Progenitor cell of endocrine pancreas (in vitro differentiated cells): ENCODE measurements at places on chromosomes 5 and 9.

- H3K36me3 ChIP-seq, result no peaks in the 10 kb centered on the region
These were observed 78.8 kb downstream of the ADAMTS2 start for GRCh38 chr5:179266291-179267070.

- H3K4me1 ChIP-seq, result peaks cover 1% of the 10 kb centered on the region
- H3K27ac ChIP-seq, result no peak overlapping the region
- no peak overlapping the region for H3K4me3 ChIP-seq
- H3K27me3 ChIP-seq, result no peaks in the 10 kb centered on the region
- DNase-seq, result no peak
These were observed 85.2 kb downstream of the CYFIP2 start for GRCh38 chr5:157350939-157351801.

- H3K27me3 ChIP-seq, result peaks cover 3% of the 10 kb centered on the region
- no peak overlapping the region for H3K27ac ChIP-seq
- H3K4me3 ChIP-seq, result no peak overlapping the region
- H3K4me1 ChIP-seq, result no peaks in the 10 kb centered on the region
- H3K36me3 ChIP-seq, result no peaks in the 10 kb centered on the region
- no peak for DNase-seq
These were observed 33.0 kb upstream of the PANK3 start for GRCh38 chr5:168612123-168612522.

GRCh38 chr9:69371001-69371400, 46.0 kb downstream of the ENTREP1 start:
- H3K27me3 ChIP-seq, result no peaks in the 10 kb centered on the region
- no peak overlapping the region for H3K27ac ChIP-seq
- H3K36me3 ChIP-seq, result peaks cover 2% of the 10 kb centered on the region
- H3K4me3 ChIP-seq, result no peak overlapping the region

- no peak for DNase-seq
- peaks cover 13% of the 10 kb centered on the region for H3K4me1 ChIP-seq
These were observed 299.2 kb downstream of the BNC2 start for GRCh38 chr9:16571127-16571802.

GRCh38 chr5:34580983-34581382, 75.1 kb upstream of the RAI14 start:
- no peak overlapping the region for H3K27ac ChIP-seq
- no peak for DNase-seq
- peaks cover 13% of the 10 kb centered on the region for H3K4me1 ChIP-seq

GRCh38 chr5:68499987-68500386, 284.4 kb downstream of the PIK3R1 start:
- H3K27me3 ChIP-seq, result no peaks in the 10 kb centered on the region
- H3K27ac ChIP-seq, result no peak overlapping the region
- H3K4me3 ChIP-seq, result no peak overlapping the region

DNA sequence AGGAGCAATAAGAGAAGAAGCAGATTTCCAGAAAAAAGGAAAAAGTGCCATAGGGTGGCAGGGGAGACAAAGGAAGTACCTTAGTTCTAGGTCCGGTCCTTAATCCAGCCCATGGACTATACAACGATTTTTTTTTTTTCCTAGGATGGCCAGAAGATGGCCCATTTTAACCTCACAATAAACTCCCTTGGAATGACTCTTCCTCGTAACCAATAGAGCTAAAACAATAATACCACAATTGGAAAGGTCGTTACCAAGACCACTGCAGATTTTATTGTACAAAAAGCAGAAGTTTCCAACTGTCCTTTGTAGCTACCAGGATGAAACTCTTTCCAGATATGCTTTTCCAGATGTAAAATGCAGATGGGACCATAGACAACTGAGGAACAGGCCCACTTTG, 34.4 kb upstream of the SSBP2 start:
- H3K4me3 ChIP-seq, result no peak overlapping the region
- H3K27me3 ChIP-seq, result no peaks in the 10 kb centered on the region
- no peaks in the 10 kb centered on the region for H3K36me3 ChIP-seq
- DNase-seq, result no peak
- peaks cover 14% of the 10 kb centered on the region for H3K4me1 ChIP-seq

DNA sequence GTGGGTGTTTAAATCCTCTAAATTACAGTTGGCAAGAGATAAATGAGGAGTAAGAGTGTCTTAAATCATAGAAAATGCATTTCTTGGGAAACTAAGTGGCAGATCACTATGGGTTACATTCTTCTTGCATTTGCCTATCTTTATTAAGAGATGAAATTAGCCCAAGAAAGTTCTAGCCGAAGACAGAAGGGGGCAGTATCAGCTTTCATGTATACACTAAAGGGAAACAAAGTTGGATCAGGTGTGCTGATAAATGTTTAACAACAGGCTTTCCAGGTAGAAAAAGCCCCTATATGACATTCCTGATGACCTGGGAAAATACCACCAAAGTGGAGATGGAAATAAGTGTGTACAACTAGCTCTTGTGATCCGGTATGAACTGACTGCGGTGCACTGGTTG, 81.9 kb upstream of the TLR4 start:
- H3K4me3 ChIP-seq, result no peak overlapping the region
- no peak for DNase-seq
- H3K4me1 ChIP-seq, result no peaks in the 10 kb centered on the region
- H3K27me3 ChIP-seq, result no peaks in the 10 kb centered on the region
- H3K36me3 ChIP-seq, result no peaks in the 10 kb centered on the region

DNA sequence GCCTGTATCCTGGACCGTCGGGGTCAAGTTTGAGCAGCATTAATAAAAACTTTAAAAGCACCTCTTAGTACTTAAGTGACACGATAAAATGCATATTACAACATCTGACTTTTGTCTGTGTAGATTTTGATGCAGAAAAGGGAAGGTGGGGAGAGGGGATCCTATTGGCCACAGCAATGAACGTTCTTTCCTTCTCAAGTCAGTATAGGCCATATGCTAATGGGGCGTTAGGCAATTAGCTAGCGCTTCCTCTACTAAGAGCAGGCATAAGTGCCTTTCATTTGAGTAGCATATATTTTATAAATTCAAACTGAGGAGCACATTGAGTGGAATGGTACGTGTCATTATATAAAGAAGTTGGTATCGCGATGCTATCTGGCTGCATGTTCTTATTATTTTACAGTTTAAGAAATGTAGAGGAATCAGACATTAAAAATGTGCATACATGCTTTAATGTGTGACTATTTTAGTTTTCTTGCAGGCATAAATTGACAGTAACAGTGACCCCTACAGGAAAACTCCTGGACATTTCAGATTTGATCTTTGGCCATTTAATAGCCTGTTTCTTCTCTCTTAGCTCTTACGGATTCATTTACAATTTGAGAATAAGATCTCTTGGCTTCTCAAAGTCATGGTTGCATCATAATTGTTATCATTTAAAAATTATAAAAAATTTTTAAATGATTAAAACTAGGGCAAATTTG, 1.1 kb upstream of the GNA14 start:
- DNase-seq, result no peak
- H3K36me3 ChIP-seq, result peaks cover 2% of the 10 kb centered on the region
- H3K4me1 ChIP-seq, result peaks cover 5% of the 10 kb centered on the region

GRCh38 chr5:16957304-16958196, 21.5 kb upstream of the MYO10 start:
- H3K4me3 ChIP-seq, result no peak overlapping the region
- no peaks in the 10 kb centered on the region for H3K27me3 ChIP-seq
- no peak for DNase-seq
- no peaks in the 10 kb centered on the region for H3K36me3 ChIP-seq
- H3K27ac ChIP-seq, result no peak overlapping the region

GRCh38 chr5:3035452-3035851, 284.0 kb upstream of the IRX2 start:
- no peak overlapping the region for H3K27ac ChIP-seq
- DNase-seq, result no peak
- H3K36me3 ChIP-seq, result no peaks in the 10 kb centered on the region
- no peak overlapping the region for H3K4me3 ChIP-seq
- H3K27me3 ChIP-seq, result peaks cover 11% of the 10 kb centered on the region

DNA sequence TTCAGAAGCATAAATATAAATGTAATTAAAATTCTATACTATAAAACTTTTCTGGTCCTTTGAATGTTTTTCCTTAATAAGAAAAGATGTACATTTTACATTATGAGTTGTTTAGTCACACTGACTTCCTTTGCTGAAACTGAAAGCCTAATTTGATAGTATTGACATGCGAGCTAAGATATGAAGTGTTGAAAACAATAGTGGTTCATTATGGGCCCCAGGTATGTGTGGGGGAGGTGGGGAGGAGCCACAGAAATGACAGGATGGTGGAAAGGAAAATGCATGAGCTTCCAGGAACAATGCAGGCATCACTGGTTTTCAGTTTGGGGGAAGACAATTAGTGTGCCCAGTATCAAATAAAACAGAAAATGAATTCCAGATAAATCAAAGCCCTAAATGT, 35.4 kb upstream of the RLN1 start:
- H3K36me3 ChIP-seq, result no peaks in the 10 kb centered on the region
- H3K4me3 ChIP-seq, result no peak overlapping the region
- DNase-seq, result no peak
- H3K4me1 ChIP-seq, result peaks cover 7% of the 10 kb centered on the region
- H3K27me3 ChIP-seq, result no peaks in the 10 kb centered on the region

DNA sequence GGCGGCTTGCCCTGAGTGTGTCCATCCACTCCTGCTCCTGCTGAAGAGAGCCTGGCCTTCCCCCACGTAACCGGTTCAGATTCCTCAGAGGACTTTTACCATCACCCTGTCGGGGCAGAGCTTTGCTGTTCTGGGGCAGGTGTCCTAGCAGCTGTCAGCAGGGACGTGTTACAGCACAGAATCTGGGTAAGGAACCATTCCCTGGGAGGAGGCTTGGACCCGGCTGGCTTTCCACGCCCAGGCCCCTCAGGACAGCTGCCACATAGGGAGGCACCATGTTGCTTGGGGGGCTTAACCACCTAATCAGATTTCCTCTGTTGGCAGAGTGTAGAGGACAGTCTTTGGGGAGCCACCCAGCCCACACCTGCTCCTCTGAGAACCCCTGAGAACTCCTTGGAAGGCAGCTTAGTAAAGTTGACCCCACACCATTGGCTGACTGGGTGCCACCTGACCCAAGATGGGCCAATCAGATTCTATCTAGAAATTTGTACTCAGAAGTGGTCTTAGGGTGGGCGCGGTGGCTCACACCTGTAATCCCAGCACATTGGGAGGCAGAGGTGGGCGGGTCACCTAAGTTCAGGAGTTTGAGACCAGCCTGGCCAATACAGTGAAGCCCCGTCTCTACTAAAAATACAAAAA, 23.3 kb upstream of the EEIG1 start:
- no peak overlapping the region for H3K4me3 ChIP-seq
- H3K36me3 ChIP-seq, result no peaks in the 10 kb centered on the region
- DNase-seq, result no peak
- H3K27ac ChIP-seq, result no peak overlapping the region

DNA sequence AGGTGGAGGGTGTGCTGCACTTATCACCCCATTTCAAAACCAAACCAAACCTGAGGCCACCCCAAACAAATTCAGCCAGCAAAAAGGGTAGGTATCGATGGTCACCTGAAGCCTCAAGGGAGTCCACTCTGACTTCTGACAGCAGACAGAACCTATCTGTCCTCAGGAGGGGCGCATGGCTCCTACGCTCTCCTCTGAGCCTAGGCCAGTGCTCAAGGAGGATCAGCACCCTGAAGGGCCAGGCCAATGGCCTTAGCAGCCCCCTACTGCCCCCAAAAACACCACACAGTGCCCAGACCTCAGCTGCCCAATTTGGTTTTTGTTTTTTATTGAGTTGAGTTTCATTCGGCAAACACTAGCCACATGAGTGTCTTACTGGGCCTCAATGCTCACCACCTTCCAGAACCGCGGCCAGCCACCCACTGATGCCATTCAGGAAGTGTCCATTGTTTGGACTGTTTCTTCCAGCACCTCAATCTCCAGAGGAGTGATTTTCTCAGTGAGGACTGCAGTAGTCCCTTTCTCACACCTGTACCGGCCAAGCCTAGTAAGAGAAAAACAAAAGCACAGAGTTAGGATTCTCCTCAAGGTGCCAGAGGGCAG, 62.0 kb downstream of the PSMB7 start:
- H3K4me3 ChIP-seq, result no peak overlapping the region
- peaks cover 12% of the 10 kb centered on the region for H3K36me3 ChIP-seq
- DNase-seq, result no peak
- H3K4me1 ChIP-seq, result peaks cover 8% of the 10 kb centered on the region

GRCh38 chr5:174559141-174559540, 165.2 kb upstream of the MSX2 start:
- H3K27me3 ChIP-seq, result peaks cover 27% of the 10 kb centered on the region
- H3K36me3 ChIP-seq, result no peaks in the 10 kb centered on the region
- H3K27ac ChIP-seq, result no peak overlapping the region
- H3K4me3 ChIP-seq, result no peak overlapping the region
- no peak for DNase-seq
- peaks cover 4% of the 10 kb centered on the region for H3K4me1 ChIP-seq

DNA sequence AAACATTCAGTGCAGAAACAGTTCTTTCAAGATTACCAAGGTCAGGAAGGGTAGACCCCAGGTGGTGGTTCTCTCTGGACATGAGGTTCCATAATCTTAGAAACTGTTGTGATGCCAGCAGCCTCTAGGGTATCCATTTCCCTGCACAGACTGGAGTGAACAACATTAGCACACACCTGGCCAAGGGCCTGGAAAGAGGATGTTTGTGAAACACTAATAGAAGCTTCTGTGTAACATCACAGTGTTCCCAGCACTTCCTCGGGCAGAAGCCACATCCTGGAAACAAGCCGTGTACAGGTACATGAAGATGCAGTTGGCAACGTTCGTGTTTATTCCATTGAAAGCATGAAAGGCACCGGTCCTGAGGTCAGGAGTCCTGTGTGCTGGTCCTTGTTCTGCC, 598.2 kb upstream of the KLF4 start:
- peaks cover 1% of the 10 kb centered on the region for H3K4me1 ChIP-seq
- no peak overlapping the region for H3K4me3 ChIP-seq
- H3K27ac ChIP-seq, result no peak overlapping the region
- no peak for DNase-seq
- H3K36me3 ChIP-seq, result no peaks in the 10 kb centered on the region
